ENCODE measurements at places on chromosomes 4 and X.
A peak's percentile ranks its signal among the peaks of the same experiment; 100 is the strongest.

- peaks cover 28% of the 10 kb centered on the region for H3K4me1 ChIP-seq
- H3K27ac ChIP-seq = peak overlapping the region; percentile 77
- H3K36me3 ChIP-seq = peaks cover 35% of the 10 kb centered on the region
- peak; percentile 73 for DNase-seq
- no peaks in the 10 kb centered on the region for H3K27me3 ChIP-seq
Measured at GRCh38 chr4:1330761-1331590, 16.0 kb upstream of the UVSSA start.

DNA sequence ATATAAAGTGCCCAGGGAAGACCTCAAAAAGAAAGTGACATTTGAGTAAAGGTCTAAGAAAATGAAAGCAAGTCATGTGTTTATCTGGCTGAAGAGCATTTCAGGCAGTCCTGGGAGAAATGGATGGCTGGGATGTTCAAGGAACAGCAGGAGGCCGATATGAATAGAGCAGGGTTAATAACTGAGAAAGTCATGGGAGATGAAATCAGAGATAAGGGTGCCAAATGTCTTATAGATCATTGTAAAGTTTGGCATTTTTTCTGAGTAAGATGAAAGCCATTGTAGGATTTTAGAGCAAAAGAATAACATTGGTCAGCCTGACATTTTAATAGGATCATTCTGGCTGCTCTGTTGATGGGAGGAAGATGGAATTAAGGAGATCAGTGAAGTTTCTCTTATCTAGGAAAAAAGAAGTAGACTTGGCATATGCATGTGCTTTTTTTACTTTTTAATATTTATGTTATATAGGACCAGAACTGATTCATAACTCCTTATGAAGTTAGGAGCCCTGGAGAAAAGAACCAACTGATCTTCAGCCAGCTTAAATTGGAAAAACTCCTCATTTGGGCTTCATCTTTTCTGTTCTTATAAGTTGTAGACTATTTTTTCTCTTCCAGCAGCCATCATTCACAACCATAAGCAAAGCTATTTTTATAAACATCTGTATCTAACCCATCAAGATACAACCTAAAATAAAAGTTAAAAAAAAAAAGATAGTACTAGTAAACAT is 18.6 kb downstream of the AIMP1 start:
- H3K4me1 ChIP-seq = peaks cover 5% of the 10 kb centered on the region
- H3K27ac ChIP-seq = no peak overlapping the region

- no peaks in the 10 kb centered on the region for H3K4me1 ChIP-seq
- H3K27ac ChIP-seq = no peak overlapping the region
- no peaks in the 10 kb centered on the region for H3K27me3 ChIP-seq
- H3K36me3 ChIP-seq = no peaks in the 10 kb centered on the region
- no peak overlapping the region for H3K4me3 ChIP-seq
Measured at GRCh38 chrX:50779694-50780093, 34.3 kb downstream of the SHROOM4 start.

DNA sequence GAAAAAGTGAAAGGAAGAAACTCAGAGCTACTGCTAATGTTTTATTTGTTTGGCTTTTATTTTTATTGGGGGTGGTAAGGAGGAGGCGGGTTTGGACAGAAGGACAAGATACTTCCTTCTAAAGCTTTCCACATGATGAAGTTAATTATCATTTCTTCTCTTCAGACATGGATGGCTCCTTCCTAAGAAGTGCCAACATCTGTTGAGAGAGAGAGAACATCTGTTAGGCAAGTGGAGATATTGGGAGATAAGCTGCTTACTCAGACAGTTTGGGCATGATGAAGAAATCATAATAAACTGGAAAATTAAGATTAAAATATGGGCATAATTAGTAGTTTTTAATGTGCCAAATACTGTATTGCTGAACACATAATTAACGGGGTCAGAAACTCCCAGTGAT is 535.7 kb upstream of the INTU start:
- no peaks in the 10 kb centered on the region for H3K27me3 ChIP-seq
- no peaks in the 10 kb centered on the region for H3K4me1 ChIP-seq
- no peak for DNase-seq
- H3K4me3 ChIP-seq = no peak overlapping the region

DNA sequence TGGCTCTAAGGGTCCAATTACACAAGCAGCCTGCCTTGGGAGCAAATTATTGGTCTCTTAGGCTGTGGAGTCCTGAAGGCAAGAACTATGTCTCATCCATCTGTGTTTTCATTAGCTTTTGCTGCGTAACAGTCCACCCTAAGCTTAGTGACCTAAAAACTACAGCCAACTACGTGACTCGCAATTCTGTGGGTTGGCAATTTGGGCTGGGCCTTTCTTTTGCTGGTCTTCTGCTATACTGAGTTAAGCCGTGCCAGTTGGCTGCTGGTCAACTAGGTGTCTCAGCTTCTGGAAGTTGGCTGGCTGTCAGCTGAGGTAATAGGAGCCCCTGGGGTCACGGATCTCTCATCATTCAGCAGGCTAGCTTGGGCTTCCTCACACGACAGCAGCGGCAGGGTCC is 205.6 kb upstream of the S100G start:
- H3K27ac ChIP-seq = no peak overlapping the region
- H3K36me3 ChIP-seq = no peaks in the 10 kb centered on the region
- no peak for DNase-seq
- no peak overlapping the region for H3K4me3 ChIP-seq
- peaks cover 2% of the 10 kb centered on the region for H3K27me3 ChIP-seq

DNA sequence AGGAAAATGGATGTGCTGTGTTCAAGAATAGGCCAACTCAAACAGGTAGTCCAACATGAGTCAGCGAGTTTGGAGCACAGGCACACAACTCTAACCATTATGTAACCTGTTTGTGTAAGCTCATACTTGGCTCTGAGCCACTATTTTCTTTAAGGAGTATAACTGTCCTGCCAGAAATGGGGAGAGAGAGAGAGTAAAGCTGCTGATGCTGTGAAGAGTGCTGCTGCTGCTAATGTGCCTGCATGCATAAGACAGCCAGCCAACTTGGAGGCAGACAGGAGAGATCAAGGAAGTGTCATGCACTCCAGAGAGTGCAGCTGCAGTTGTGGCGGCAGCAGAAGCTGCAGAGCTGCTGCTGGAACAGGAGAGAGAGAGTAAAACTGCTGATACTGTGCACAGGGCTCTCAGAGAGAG is 11.7 kb upstream of the STATH start:
- no peaks in the 10 kb centered on the region for H3K36me3 ChIP-seq
- H3K4me3 ChIP-seq = no peak overlapping the region
- H3K27me3 ChIP-seq = no peaks in the 10 kb centered on the region
- DNase-seq = no peak
- no peaks in the 10 kb centered on the region for H3K4me1 ChIP-seq
- H3K27ac ChIP-seq = no peak overlapping the region

- H3K27me3 ChIP-seq = no peaks in the 10 kb centered on the region
- no peak overlapping the region for H3K27ac ChIP-seq
- no peak overlapping the region for H3K4me3 ChIP-seq
- no peaks in the 10 kb centered on the region for H3K4me1 ChIP-seq
- no peak for DNase-seq
- H3K36me3 ChIP-seq = no peaks in the 10 kb centered on the region
Measured at GRCh38 chr4:166501941-166502382, 628.9 kb downstream of the TLL1 start.

DNA sequence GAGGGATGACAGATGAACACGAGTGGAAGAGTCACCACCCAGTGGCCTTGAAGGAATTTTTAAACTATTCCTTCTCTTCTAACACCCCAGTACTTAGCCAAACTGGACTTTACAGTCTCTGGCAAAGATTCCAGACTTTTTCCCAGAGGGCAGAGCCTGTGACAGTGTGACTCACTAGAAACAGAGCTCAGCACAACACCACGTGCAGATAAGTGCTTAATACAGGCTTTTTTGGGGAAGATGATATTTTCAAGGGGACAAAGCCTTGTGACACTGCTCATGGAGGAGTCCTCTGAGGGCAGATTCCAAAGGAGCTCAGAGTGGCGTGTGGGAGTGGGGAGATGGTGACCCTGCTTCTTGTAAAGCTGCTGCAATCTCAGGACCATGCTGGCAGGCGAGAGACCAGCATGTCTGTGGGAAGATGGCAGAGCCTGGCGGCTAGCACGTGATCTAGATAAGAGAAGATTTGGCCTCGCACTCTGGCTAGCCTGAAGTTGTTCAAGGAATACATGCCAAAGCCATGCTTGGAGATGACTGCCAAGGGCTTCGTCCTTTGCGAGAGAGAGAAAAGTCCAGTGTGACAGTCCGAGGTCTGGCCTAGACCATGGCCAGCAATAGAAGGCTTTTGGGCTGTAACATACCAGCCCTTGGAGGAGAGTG is 2.4 kb downstream of the RAB33A start:
- DNase-seq = no peak
- H3K4me3 ChIP-seq = peak overlapping the region; percentile 92
- no peaks in the 10 kb centered on the region for H3K27me3 ChIP-seq
- H3K4me1 ChIP-seq = peaks cover 47% of the 10 kb centered on the region

DNA sequence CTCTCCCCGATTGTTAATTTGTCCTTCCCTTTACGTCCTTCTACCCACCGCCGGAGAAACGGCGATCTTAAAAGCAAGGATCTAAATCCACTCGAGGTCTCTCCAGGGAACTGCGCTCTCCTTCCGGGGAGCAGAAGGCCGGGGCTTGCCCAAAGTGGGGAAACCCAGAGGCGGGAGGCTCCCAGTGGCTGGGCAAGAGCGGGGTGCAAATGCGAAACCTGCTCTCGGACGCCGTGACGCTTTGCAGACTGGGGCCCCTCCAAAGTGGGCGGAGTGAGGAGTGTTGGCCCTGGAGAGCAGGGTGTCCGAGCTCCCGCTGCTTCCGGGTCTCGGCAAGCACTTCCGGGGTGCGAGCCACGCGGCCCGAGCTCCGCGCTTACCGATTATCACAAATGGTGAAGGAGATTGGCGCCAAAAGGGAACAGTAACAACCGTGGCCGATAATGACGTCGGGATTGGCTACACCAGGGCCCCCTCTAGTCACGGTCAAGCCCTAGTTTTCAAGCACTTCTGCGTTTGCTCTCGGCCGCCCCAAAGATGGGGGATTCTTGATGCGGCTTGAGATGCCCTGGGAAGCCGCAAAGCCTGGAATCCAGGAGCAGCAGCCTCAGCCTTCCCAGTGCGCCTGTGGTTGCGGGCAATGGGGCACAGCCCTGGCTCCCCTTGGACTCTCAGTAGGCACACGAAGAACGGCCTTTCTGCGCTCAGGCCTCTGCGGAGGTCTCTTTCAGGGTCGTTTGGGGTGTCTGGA is 29.0 kb downstream of the HAND2 start:
- peaks cover 84% of the 10 kb centered on the region for H3K27me3 ChIP-seq
- H3K4me1 ChIP-seq = peaks cover 6% of the 10 kb centered on the region
- peak overlapping the region; percentile 51 for H3K4me3 ChIP-seq
- no peak for DNase-seq
- no peak overlapping the region for H3K27ac ChIP-seq

GRCh38 chr4:48939785-48940184 is 33.2 kb upstream of the OCIAD2 start:
- H3K4me1 ChIP-seq = peaks cover 3% of the 10 kb centered on the region
- peaks cover 15% of the 10 kb centered on the region for H3K27me3 ChIP-seq
- H3K36me3 ChIP-seq = no peaks in the 10 kb centered on the region
- H3K4me3 ChIP-seq = no peak overlapping the region
